Articular chondrocyte of knee joint (primary cell): ENCODE measurements at places on chromosomes 6 and 20. TPM values are rescaled to one million over a fixed set of nuclear protein-coding genes. Genes with fewer than 3 reads are reported as not detected.

Gene ADGRF5
- total RNA-seq = not detected in 2 replicates

Gene SPO11
- not detected in 2 replicates for total RNA-seq

Gene KIAA0408
- 2.0 and 3.9 TPM in 2 replicates for total RNA-seq

Gene LST1
- not detected in 2 replicates for total RNA-seq

Gene DNMT3B
- total RNA-seq = 1.8 and 2.0 TPM in 2 replicates
